ENCODE measurements at places on chromosomes 4 and X.

DNA sequence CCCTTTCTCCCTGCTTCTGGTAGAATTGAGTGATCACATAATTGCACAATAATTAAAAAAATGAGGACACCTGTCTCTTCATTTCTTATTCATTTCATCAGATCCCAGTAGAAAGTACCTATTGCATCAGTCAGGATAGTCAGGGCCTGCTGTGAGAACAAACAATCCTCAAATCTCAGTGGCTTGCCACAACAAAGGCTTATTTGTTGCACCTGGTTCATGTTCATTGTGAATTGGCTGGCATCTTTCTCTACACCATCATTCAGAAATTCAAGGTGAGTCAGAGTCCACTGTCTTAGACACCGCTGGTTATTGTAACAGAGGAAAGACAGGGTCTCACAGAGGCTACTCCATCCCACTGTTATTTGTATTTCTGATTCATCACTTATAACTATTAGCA is 409.8 kb downstream of the STIM2 start:
- no peak for DNase-seq

DNA sequence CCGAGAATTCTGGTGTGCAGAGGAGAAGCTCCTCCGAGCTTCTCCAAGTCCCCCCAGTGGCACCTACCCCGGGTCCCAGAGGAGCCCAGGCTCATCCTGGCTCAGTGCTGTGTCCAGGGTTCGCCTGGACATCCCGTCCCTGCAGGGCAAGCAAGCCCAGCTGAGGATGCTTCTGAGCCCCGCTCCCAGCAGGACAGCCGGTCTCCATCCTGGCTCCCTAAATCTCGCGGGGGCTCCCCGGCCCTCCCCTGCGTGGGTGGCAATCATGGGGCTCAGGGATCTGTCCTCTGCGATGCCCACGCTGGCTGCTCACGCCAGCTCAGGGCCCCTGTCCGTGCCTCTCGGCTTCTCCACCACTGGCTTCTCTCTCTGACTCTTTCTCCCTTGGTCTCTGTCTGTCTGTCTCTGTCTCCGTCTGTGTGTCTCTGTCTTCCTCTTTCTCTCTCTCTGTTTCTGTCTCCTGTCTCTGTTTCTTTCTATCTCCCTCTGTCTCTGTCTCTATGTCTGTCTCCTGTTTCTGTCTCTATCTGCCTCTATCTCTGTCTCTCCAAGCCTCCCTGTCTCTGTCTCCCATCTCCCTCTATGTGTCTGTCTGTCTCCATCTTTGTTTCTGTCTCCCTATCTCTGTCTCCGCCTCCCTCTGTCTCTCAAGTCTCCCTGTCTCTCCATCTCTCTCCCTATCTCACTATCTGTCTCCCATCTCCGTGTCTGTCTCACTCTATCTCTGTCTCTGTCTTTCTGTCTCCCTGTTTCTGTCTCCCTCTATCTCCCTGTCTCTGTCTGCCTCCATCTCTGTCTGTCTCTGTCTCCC is 27.8 kb upstream of the SLC25A6 start:
- no peak for DNase-seq

GRCh38 chr4:152903658-152904057 is 32.5 kb upstream of the FHDC1 start:
- DNase-seq: no peak

DNA sequence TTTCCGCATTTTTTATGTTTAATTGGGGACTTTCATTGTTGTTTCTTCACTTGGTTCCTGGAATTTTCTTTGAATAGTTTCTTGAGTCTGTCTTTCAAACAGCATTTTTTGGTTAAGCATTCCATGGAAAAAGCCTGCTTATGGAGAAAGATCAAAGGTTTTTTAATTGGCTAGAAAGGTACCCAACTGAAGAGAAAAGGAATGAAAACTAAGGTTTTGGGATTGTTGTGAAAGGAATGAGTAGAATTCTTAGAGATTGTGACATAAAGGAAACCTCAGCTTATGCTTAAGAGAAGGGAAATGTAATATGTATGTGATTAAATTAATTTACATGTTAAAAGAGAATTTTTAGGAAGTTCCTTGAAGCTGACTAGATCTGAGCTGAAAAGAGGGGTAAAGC is 82.8 kb downstream of the CCKAR start:
- no peak for DNase-seq

- no peak for DNase-seq
Observed at GRCh38 chr4:139642364-139642763, 23.3 kb upstream of the MGST2 start.

GRCh38 chrX:30643313-30643821 is 9.9 kb upstream of the GK start:
- DNase-seq: no peak

Measured in T-helper 1 cell (primary cell).